HFFc6 (cell line): ENCODE measurements at places on chromosomes 12 and 14. TPM values are rescaled to one million over a fixed set of nuclear protein-coding genes. Genes with fewer than 3 reads are reported as not detected.

PARP2 gene
- 15.3 to 22.9 TPM (median 21.5 TPM) in 3 replicates for total RNA-seq

- no peak overlapping the region for H3K27ac ChIP-seq
- H3K36me3 ChIP-seq, result no peaks in the 10 kb centered on the region; the same call in 1 of the 2 replicates
- H3K4me3 ChIP-seq, result no peak overlapping the region
These were observed 79.8 kb downstream of the PLEKHG3 start for GRCh38 chr14:64784006-64784405.

- DNase-seq, result peak; percentile 83
- peaks cover 9% of the 10 kb centered on the region for H3K27me3 ChIP-seq
- H3K36me3 ChIP-seq, result no peaks in the 10 kb centered on the region
- peaks cover 24% of the 10 kb centered on the region for H3K4me1 ChIP-seq
- no peak overlapping the region for H3K4me3 ChIP-seq
- H3K27ac ChIP-seq, result peak overlapping the region; percentile 73; the same call in 1 of the 2 replicates
These were observed 37.2 kb downstream of the RDH12 start for GRCh38 chr14:67738740-67739504.

- no peaks in the 10 kb centered on the region; the same call in 1 of the 2 replicates for H3K36me3 ChIP-seq
- H3K27ac ChIP-seq, result no peak overlapping the region
- DNase-seq, result peak; percentile 24
- H3K27me3 ChIP-seq, result no peaks in the 10 kb centered on the region
These were observed 476.9 kb downstream of the LRIG3 start for GRCh38 chr12:58443273-58443980.

KRT82 gene
- total RNA-seq, result not detected in 3 replicates

SUPT16H gene
- total RNA-seq, result 65.3 to 91.9 TPM (median 81.5 TPM) in 3 replicates

DNA sequence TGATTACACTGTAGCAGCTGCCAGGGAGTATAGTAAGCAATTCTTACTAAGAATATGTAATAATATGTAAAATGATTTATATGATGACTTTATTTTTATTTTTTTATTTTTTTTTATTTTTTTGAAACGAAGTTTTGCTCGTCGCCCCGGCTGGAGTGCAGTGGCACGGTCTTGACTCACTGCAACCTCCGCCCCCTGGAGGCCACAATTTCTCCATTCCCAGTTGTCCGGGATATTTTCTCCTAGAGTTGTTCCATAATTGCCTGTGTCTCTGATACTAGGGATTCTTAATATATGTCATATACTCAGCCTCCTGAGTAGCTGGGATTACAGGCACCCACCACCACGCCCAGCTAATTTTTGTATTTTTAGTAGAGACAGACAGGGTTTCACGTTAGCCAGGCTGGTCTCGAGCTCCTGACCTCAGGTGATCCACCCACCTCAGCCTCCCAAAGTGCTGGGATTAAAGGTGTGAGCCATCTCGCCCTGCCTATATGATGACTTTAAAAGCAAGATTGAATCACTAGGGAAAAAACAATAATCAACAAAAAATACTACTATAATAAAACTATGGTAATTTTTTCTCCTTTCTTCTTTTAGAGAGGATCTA is 12.2 kb upstream of the ITPR2 start:
- peak; percentile 17 for DNase-seq
- H3K36me3 ChIP-seq, result no peaks in the 10 kb centered on the region
- H3K27ac ChIP-seq, result no peak overlapping the region
- peaks cover 8% of the 10 kb centered on the region; the same call in 1 of the 2 replicates for H3K27me3 ChIP-seq
- H3K4me3 ChIP-seq, result no peak overlapping the region

- H3K36me3 ChIP-seq, result 0 out of 2 replicates have a peak, but pooled peaks cover 5% of the 10 kb centered on the region
- peaks cover 8% of the 10 kb centered on the region for H3K4me1 ChIP-seq
- DNase-seq, result no peak
These were observed 81.2 kb downstream of the BMP4 start for GRCh38 chr14:53875324-53875897.

KIF5A gene
- total RNA-seq, result 1.1 to 1.6 TPM (median 1.2 TPM) in 3 replicates

GUCY2C gene
- total RNA-seq, result not detected in 3 replicates

DNA sequence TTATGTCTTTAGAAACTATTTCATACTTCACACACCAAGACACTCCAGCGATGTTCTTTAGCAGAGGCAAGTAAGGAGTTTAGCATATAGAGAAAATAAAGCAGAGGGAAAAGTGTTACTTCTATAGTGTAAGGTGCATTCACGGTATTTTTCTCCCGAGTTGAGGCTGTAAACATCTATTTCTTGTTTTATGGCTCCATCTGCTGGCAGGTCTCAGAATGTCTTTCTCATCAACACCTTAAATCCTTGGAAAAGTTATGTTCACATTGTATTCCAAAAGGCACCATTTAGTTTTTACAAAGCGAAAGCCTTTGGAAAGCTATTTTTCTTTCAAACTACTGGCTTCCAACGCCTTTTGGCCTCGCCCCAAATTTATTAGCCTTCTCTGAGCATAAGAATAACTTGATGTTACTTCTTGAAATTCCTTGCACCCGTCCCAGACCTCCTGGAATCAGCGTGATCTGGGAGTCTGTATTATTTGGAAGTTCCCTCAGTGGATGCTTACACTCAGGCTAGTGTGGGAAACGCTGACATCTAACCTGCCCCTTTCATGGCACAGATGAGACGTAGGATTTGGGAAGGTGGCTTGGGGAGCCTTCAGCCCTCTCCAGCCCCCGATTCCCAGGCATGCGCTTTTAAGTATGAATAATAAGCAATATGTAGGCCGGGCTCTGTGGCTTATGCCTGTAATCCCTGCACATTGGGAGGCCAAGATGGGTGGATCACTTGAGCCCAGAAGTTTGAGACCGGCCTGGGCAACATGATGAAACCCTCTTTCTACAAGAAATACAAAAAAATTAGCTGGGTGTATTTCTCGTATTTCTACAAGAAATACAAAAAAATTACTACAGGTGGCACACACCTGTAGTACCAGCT is 1.9 kb upstream of the PIWIL1 start:
- DNase-seq, result peak; percentile 39
- H3K4me1 ChIP-seq, result no peaks in the 10 kb centered on the region
- no peaks in the 10 kb centered on the region for H3K27me3 ChIP-seq
- no peak overlapping the region for H3K27ac ChIP-seq

GRCh38 chr12:99261256-99261655 is 386.3 kb upstream of the GARIN6 start:
- no peak overlapping the region for H3K4me3 ChIP-seq
- H3K27ac ChIP-seq, result no peak overlapping the region
- no peaks in the 10 kb centered on the region for H3K27me3 ChIP-seq
- no peaks in the 10 kb centered on the region for H3K4me1 ChIP-seq
- no peak for DNase-seq
- H3K36me3 ChIP-seq, result no peaks in the 10 kb centered on the region; the same call in 1 of the 2 replicates

AQP6 gene
- not detected in 3 replicates for total RNA-seq

GRCh38 chr12:51517800-51518199 is 73.2 kb upstream of the SCN8A start:
- peaks cover 4% of the 10 kb centered on the region for H3K27me3 ChIP-seq
- H3K27ac ChIP-seq, result peak overlapping the region; percentile 67; the same call in 1 of the 2 replicates
- no peaks in the 10 kb centered on the region for H3K36me3 ChIP-seq
- DNase-seq, result no peak
- no peak overlapping the region for H3K4me3 ChIP-seq

TSPAN19 gene
- not detected in 3 replicates for total RNA-seq

DNA sequence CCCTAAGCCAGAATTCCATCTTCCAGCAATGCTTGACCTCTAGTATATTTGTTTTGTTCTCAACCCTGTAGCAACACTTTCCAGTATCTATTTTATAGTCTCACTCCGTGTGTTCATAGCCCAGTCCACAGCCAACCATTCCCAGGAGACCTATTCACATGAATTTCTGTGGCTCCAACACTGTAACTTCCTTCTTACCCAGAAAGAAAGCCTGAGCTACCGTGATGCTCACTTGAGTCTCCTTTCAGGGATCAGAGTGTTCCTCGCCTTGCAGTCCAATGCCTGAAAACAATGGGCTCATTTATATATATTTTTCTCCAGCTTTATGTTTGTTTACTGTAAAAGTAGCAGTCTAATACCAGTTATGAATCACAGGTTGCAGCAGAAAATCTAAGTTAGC is 645.0 kb upstream of the NOVA1 start:
- H3K36me3 ChIP-seq, result no peaks in the 10 kb centered on the region
- peaks cover 2% of the 10 kb centered on the region; the same call in 1 of the 2 replicates for H3K27me3 ChIP-seq

ACOT2 gene
- total RNA-seq, result 20.3 to 24.7 TPM (median 20.4 TPM) in 3 replicates

- no peaks in the 10 kb centered on the region for H3K4me1 ChIP-seq
- no peaks in the 10 kb centered on the region for H3K36me3 ChIP-seq
- DNase-seq, result no peak
- peaks cover 5% of the 10 kb centered on the region for H3K27me3 ChIP-seq
These were observed 243.1 kb downstream of the BCAT1 start for GRCh38 chr12:24705741-24706358.

CCDC198 gene
- not detected in 3 replicates for total RNA-seq

- H3K4me3 ChIP-seq, result no peak overlapping the region; the same call in 1 of the 2 replicates
- H3K27ac ChIP-seq, result peak overlapping the region; percentile 98; the same call in 1 of the 2 replicates
- no peak for DNase-seq
- H3K27me3 ChIP-seq, result peaks cover 6% of the 10 kb centered on the region; the same call in 1 of the 2 replicates
These were observed 115.2 kb upstream of the PELI2 start for GRCh38 chr14:56002876-56003625.

- no peak overlapping the region for H3K27ac ChIP-seq
- no peaks in the 10 kb centered on the region for H3K4me1 ChIP-seq
- no peak overlapping the region for H3K4me3 ChIP-seq
- peaks cover 21% of the 10 kb centered on the region for H3K27me3 ChIP-seq
These were observed 11.6 kb downstream of the OTX2 start for GRCh38 chr14:56798447-56799342.

DNA sequence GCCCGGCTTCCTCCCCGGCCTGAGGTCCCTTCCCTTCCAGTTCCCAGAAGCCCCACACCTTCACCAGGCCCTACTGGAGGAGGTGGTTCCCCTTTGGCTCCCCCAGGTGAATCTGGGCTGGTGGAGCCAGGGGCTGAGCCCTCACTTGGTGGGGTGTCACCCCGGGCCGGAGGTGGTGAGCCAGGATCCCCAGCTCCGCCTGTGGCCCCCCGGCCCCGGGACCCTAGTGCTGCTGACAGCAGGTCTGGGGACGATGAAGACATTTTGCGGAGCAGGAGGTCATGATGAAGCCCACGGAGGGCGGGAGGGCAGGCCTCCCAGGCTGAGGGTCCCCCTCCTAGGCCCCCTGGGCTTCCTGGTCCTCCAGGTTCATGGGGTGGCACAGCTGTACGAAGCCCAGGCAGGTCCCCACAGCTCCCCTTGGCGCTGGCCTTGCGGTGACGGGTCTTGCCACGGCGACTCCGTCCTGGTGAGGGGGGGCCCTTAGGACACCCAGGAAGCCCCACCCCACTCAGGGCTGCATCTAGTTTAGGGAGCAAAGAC is 16.6 kb downstream of the MAP3K12 start:
- peaks cover 73% of the 10 kb centered on the region for H3K4me1 ChIP-seq
- peaks cover 43% of the 10 kb centered on the region for H3K27me3 ChIP-seq
- H3K4me3 ChIP-seq, result no peak overlapping the region; the same call in 1 of the 2 replicates
- peaks cover 46% of the 10 kb centered on the region for H3K36me3 ChIP-seq
- peak overlapping the region; percentile 81 for H3K27ac ChIP-seq

DNA sequence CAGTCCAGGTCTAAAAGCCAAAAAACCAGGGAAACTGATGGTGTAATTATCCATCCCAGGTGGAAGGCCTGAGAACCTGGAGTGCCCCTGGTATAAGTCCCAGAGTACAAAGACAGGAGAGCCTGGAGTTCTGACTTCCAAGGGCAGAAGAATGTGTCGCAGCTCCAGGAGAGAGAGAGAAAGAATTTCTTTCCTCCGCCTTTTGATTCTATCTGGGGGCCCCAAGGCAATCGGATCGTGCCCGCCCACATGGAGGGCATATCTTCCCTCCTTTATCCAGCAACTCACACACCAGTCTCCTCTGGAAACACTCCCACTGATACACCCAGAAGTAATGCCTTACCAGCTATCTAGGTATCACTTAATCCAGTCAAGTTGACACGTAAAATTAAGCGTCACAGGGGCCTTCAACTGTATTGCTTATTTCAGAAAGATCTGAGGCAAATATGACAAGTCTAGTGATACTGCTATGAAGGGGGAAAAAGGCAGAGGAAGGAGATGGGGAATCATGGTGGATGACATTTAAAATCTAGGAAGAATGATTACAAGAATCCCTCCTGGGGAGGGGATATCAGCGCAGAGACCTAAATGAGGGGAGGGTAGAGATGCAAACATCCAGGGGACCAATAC is 30.5 kb upstream of the LRP6 start:
- H3K27me3 ChIP-seq, result peaks cover 8% of the 10 kb centered on the region
- H3K4me3 ChIP-seq, result no peak overlapping the region
- peaks cover 11% of the 10 kb centered on the region for H3K4me1 ChIP-seq
- DNase-seq, result no peak

DCAF11 gene
- total RNA-seq, result 29.4 to 36.3 TPM (median 34.7 TPM) in 3 replicates

MUCL1 gene
- not detected in 3 replicates for total RNA-seq

DNA sequence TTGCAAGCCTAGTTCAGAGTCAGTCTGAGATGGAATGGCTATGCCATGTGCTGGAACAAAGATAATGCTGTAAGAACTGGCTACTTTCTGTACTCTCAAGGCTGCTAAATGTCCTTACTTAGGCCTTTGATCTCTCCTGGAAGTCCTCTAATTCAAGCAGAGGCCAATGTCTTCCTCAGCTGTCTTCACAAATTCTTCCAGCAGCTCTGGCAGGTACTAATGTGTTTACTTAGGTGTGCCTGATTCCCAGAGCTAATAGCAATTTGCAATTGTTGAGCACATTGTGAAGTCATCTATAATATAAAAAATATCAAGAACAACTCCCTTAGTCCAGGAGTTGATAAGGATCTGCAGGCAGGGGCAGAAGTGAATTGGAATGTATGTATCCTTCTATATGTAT is 3.8 kb upstream of the MYF5 start:
- H3K4me3 ChIP-seq, result no peak overlapping the region
- H3K27me3 ChIP-seq, result peaks cover 7% of the 10 kb centered on the region
- H3K36me3 ChIP-seq, result peaks cover 9% of the 10 kb centered on the region
- peaks cover 10% of the 10 kb centered on the region; the same call in 1 of the 2 replicates for H3K4me1 ChIP-seq
- no peak for DNase-seq

DNA sequence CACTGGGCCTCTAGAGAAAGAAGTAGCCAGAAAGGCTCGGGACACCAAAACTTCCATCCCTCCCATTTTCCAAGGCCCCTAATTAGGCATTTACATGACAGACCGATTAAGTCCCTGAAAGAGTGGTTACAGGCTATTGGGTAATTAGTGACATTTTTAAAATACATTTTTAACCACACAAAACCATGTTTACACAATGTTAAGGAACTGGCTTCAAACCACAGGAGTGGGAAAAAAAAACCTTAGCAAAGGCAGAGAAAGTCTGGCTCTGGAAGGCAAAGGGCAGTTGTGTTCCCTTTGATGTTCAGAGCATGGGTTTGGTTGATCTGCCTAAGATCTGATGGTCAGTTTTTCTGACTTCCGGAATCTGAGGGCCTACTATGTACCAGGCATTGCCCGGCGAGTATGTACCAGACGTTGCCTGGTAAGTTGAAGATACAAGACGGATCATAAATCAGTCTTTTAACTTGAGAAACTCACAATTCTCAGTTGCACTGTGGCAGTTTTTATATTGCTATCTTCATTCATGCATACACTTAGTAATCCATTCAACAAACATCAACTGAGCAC is 576.5 kb downstream of the MED13L start:
- no peak overlapping the region for H3K27ac ChIP-seq
- H3K4me3 ChIP-seq, result no peak overlapping the region
- H3K36me3 ChIP-seq, result no peaks in the 10 kb centered on the region
- no peak for DNase-seq
